Right ventricle myocardium inferior (tissue), 1 donor: ENCODE measurements at places on chromosomes 7 and 10. TPM values are rescaled to one million over a fixed set of nuclear protein-coding genes. Genes with fewer than 3 reads are reported as not detected.

DNA sequence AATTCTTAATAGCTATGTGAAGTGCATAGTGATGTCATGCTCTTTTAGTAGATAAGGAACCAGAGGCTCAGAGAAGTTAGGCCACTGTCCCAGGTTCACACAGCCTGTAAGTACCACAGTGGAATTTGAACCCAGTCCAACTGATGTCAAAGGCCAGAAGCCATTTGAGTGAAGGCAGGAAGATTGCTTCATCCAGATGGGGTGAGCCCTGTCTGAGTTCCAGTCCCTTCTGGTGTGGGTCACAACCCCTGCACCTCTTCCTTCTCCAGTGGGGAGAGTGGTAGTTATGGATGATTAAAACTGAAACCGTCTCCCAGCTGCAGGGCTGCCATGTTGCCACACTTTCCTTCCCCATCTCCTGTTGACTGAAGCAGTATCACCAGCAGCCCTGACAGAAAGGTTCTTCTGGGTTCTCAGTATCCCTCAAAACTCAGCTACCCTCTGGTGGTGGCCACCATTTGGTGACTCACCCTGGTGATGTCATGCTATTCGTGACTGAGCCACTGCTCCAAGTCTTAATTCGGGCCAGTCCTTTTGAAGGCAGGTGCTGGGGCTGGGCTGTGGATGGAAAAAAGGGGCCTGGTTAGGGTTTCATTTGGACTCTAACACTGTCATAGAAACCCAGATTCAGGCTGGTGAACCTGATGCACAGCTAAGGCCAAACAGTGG is 1.5 kb upstream of the C10orf95 start:
- DNase-seq: no peak

SFRP5 gene
- total RNA-seq: 2.5 TPM

GRCh38 chr7:51214098-51214497 is 102.5 kb downstream of the COBL start:
- DNase-seq: no peak

SPAM1 gene
- total RNA-seq: not detected

- no peak for DNase-seq
Observed at GRCh38 chr10:52811776-52812175, 39.2 kb upstream of the MBL2 start.

DNA sequence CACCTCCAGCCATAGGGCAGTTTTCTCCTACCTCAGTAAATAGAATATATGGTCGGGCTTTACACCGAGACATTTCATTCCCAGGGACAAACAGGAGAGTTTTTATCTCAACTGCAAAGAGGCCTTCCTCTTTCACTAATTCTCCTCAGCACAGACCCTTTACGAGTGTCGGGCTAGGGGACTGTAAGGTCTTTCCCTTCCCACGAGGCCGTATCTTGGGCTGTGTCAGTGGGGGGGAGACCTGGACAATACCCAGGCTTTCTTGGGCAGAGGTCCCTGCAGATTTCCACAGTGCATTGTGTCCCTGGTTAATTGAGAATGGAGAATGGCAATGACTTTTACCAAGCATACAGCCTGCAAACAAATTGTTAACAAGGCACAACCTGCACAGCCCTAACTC is 13.2 kb upstream of the ZNF488 start:
- DNase-seq: no peak

LRIT2 gene
- total RNA-seq: not detected

DNA sequence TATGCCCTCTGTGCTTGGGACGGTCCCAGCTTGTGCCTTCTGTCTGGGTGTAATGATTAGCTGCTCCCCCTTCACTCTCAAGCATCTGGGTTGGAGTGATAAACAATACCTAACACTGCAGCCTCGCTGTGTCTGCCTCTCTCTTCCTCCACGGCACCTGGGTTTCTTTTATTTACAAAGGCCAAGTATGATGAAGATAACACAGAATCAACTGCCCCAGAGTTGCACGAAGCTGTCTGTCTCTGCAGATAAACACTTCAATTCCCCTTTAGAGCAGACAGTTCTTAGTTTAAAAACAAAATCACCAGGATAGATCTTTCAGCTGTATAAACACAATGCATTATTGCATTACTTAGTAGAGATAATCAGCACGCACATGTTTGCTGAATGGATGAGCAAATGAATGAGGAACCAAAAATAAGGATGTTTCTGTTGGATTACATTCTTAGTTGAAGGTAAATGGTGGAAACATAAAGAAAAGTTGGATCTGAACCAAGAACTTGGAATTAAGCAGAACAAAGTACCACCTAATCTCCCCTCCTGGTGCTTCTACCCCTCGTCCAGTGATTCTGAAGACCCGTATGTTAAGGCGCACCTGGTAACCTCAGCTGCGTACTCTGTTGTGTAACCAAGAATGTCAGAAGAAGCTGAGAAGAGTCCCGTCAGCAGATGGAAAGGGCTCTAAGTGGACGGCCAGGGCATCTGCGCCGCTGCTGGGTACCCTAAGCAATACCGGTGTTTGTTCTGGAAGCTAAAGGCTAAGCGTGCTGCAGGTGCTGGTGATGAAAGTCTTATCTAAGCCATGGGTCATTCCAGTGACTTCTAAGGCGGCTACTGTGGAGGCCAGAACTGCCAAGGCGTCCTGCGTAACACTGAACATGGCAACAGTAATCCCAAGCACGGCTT is 26.6 kb downstream of the INSIG1 start:
- no peak for DNase-seq
